ENCODE measurements at places on chromosomes 4 and X.

GRCh38 chr4:140372751-140373327 lies 607 bp upstream of the SCOC start:
- no peak for DNase-seq

- no peak for DNase-seq
Measured at GRCh38 chrX:21975812-21976211, 35.3 kb downstream of the SMS start.

DNA sequence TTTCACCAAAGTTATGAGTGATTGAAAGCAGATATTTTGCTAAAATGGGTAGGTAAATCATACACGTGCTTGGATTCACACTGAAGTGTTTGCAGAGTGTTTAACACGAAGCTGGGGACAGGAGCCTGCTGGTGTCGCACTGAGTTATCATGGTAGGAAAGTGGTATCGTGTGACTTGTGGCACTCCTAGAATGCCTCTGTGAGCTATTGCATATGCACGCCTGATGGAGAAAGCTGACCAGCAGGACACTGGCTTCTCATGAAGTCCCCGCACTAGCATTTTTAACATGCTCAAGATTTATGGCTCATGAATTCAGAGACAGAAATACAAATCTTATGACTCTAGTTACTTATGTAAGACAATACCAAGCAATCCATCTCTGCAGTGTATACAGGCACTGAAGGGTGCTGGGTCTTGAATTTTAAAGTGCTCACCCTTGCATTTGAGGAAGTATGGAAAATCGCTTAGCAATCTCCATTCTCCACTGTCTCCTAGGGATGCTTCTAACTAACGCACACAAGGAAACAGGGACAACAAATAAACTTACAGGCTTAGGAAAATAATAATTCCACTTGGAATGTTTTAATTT lies 19.8 kb downstream of the VCX3B start:
- DNase-seq: no peak

DNA sequence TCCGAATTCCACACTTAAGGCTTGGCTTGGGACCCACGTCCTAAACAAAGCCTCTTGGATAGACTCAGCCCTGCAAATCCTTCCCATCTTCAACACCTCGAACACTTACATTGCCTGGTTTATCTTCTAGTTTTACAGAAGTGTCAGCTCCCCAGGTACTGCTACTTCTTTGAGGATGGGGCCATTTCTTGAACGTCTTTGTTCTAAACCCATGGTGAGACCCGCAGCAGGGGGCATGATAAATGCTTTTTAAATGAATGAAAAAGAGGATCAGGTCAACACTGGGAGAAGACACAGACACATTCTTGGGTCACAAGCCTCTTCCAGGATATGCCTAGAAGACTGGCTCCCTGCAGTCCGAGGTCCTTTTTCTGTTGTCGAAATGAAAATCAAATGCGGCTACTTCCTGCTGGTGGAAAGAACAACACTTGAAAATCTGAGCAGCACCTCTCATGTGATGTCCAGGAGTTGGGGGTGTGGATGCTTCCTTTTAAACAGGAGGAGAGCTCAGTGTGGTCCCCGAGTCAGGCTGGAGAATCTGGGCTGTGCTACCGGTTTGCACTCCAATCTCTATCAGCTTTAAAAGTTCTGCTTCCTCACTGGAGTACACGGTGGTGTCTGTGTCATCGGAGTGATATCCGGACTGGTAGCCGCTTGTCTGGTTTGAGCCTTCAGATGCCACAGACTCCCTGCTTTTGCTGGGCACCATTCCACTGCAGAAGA lies 45.8 kb downstream of the KDR start:
- DNase-seq: no peak

GRCh38 chr4:143241892-143242291 lies 57.2 kb downstream of the USP38 start:
- DNase-seq: no peak

- DNase-seq: no peak
Measured at GRCh38 chr4:149785696-149786431, 29.8 kb downstream of the IQCM start.

DNA sequence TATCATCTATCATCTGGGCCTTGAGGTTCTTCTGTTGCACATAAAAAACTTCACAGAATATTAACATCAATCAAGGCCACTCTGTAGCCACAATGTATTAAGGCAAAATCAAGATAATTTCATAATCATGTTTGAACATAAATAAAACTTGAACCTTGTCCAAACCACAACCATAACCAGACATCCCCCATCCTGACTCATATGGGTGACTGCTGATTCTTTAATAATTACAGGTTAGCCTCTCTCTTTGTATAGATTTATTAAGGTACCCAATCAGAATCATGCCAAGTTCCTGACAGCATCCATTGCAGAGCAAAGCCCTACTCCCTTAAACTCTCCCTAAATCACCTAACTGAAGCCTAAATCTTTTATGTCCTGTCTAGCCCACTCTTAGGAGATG lies 16.7 kb upstream of the AREG start:
- no peak for DNase-seq

GRCh38 chr4:90099812-90100211 lies 27.4 kb upstream of the CCSER1 start:
- no peak for DNase-seq

GRCh38 chrX:124931241-124931640 lies 388.4 kb upstream of the TEX13C start:
- DNase-seq: no peak

GRCh38 chr4:143189528-143189927 lies 4.8 kb downstream of the USP38 start:
- no peak for DNase-seq

Data from stimulated activated CD4-positive, alpha-beta T cell treated with anti-CD3 and anti-CD28 coated beads, TNF-alpha, amount 100 ng/mL, for 4 hours (primary cell).